ENCODE measurements at places on chromosomes 1 and 21. TPM values are rescaled to one million over a fixed set of nuclear protein-coding genes. Genes with fewer than 3 reads are reported as not detected.

DNA sequence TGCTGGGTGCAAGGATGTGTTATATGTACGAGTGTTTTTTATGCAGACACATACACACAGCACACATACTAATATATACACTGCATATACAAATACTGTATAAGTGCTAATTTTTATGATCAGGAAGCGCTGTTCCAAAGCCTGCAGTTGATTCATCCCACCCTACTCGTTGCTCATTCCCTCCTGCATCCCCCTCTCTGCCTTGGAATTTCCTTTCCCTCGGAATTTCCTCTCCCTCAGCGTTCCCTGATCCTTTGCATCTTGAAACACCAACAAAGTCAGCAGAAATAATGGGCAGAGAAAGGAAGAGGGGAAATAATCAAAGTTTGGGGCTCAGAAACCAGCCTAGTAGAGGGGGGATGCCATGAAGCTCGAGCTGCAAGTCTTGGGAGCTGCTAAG lies 98.9 kb downstream of the CSMD2 start:
- no peak for DNase-seq

WNT9A gene
- 0.07 TPM for total RNA-seq

DNA sequence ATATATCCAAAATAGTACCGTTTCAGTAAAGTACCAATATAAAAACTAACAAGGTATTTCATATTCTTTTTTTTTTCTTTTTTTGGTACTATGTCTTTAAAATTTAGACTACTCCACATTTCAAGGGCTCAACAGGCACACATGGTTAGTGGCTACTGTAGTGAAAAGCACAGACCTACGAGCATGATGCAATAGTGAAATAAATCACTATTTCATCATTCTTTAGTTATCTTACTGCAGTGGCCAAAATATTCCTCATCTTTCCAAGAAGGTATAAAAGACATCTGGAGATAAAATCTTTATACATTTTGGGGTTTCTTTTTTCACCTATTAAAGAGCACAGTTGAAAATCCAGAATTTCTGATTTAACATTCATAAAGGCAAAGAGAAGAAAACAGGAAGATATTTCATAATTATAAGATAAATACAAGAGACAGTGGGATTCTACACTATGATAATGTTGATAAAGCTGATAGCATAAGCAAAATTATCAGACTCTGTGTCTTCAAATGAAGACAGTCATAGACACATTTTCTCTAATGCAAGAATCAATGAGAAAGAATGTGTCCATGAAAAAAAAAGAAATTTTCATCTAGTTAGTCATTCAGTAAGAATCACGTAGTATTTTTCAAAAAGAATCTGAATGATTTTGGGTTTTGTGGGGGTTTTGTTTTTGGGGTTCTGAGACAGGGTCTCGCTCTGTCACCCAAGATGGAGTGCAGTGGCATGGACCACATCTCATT lies 41.9 kb downstream of the CEP170 start:
- DNase-seq: no peak

GRCh38 chr1:198357937-198358336 lies 182.5 kb downstream of the ATP6V1G3 start:
- no peak for DNase-seq

PPM1J gene
- total RNA-seq: 0.69 TPM

GRCh38 chr1:145858238-145858900 lies 512 bp downstream of the PIAS3 start:
- peak; percentile 66 for DNase-seq

- no peak for DNase-seq
Observed at GRCh38 chr1:19529664-19530063, 44.3 kb upstream of the CAPZB start.

GRCh38 chr1:203777596-203777995 lies 12.6 kb downstream of the LAX1 start:
- DNase-seq: no peak

GRCh38 chr1:17264470-17264869 lies 15.6 kb downstream of the PADI3 start:
- DNase-seq: no peak

RORC gene
- total RNA-seq: 10.9 TPM

DNA sequence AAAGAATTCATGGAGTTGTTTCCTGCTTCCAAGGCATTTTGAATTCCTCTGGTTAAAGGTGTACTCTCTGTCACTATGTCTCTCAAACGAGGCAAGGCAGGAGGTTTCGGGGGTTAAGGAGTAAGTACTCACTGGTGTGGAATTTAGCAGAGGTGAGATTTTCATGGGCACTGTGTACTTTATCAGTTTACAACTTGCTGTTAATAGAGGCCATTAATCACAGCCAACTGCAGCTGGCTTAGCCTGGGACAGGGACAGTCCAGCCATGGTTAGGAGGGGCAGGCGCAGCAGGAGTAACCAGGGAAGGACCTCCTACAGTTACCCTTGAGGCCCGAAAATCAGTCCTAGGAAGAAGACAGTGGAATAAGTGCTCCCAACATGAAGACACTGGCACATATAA lies 18.1 kb upstream of the TMEM9 start:
- no peak for DNase-seq

Data from activated CD4-positive, alpha-beta memory T cell treated with anti-CD3 and anti-CD28 coated beads for 36 hours (primary cell).